ENCODE measurements at places on chromosomes 13 and 19.

GRCh38 chr13:80618781-80619180, 277.9 kb upstream of the SPRY2 start:
- no peak for DNase-seq

- DNase-seq: peak; percentile 81
Measured at GRCh38 chr13:29402166-29402636, 193.3 kb downstream of the SLC7A1 start.

DNA sequence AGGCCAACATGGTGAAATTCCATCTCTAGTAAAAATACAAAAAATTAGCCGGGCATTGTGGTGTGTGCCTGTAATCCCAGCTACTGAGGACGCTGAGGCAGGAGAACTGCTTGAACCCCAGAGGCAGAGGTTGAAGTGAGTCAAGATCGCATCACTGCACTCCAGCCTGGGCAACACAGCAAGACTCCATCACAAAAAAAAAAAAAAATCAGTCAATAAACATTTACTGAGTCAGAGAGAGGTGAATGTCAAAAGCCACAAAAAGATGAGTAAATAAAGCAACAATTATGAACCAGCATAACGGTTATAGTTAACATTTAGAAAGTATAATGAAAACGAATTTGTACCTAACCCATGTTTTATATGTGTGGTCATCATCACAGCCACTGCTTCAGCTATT, 23.1 kb downstream of the PSPC1 start:
- no peak for DNase-seq

- peak; percentile 24 for DNase-seq
Measured at GRCh38 chr13:91406619-91407018, 8.2 kb downstream of the GPC5 start.

- DNase-seq: no peak
Measured at GRCh38 chr13:101946401-101946800, 455.4 kb downstream of the FGF14 start.

DNA sequence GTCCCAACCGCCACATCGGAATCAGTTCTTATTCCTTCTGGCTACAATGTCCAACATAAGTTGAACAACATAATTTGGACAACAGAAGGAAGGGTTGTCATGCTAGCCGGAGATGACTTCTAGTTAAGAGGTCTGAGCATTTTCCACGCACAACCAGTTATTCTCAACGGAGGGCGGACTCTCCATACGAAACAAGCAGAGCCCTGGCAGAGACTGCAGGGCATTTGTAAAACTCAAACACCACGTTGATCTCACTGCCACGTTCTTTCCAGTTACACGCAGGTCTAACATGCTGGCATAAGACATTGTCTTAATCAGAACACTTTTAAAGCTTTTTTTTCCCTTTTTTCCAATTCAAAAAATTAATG, 38.3 kb upstream of the DCUN1D2 start:
- DNase-seq: no peak

- DNase-seq: no peak
Measured at GRCh38 chr19:46383846-46384245, 29.5 kb downstream of the CCDC8 start.

Measured in amniotic epithelial cell (primary cell).